ENCODE measurements at places on chromosomes 13 and 19.

- no peak for DNase-seq
Measured at GRCh38 chr13:96810104-96810503, 184.2 kb downstream of the OXGR1 start.

- no peak for DNase-seq
Measured at GRCh38 chr19:10126213-10126639, 6.5 kb upstream of the EIF3G start.

- no peak for DNase-seq
Measured at GRCh38 chr13:39875111-39875987, 219.9 kb downstream of the COG6 start.

DNA sequence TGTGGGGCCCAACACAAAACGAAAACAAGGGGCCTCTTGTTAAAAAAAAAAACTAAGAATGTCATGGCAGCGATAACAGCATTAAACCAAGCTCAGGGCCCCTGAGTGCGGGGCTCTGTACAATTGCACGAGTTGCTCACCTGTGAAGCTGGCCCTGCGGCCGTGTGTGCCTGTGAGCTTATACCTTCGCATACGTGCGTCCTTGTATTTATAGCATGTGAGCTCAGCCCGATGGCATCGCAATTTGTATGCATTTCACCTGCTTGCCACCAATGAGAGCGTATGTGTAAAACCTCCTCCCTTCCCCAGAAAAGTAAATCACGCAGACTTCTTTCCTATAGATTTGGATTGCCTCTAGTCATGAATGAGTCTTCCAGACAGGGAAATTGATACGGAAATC is 17.1 kb downstream of the HNRNPM start:
- no peak for DNase-seq

DNA sequence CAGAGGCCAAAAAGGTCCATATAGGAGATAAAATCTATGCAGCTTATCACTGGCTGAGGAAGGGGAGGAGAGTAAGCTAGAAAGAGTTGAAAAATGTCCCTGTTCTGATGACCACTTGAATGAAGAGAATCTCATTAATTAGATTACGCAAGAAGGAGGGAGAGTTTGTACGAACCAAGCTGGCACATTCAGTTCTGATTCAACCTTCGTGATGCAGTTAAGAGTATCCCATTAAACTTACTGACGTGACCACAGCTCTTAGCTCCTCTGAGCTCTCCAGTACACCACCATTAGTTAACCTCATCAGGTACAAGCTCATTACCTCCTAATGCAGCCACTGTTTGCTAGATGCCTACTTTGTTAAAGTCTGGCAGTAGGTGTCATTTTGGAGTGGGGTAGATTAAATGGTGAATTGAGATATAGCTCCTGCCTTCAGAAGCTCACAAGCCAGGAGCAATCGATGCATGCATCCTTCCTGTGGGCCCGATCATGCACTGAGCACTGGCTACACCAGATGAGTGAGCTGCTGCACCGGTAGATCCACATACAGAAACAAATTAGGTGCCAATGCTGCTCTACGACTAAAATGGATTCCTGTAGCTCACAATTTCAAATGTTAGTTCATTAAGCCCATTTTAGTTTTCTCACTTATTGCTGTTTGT is 458.3 kb downstream of the COG6 start:
- DNase-seq = no peak

- no peak for DNase-seq
Measured at GRCh38 chr19:44812142-44812718, 3.3 kb downstream of the BCAM start.

GRCh38 chr19:41311613-41312012 is 1.6 kb downstream of the CCDC97 start:
- no peak for DNase-seq

GRCh38 chr13:22629374-22629773 is 551.4 kb upstream of the SGCG start:
- DNase-seq = no peak

DNA sequence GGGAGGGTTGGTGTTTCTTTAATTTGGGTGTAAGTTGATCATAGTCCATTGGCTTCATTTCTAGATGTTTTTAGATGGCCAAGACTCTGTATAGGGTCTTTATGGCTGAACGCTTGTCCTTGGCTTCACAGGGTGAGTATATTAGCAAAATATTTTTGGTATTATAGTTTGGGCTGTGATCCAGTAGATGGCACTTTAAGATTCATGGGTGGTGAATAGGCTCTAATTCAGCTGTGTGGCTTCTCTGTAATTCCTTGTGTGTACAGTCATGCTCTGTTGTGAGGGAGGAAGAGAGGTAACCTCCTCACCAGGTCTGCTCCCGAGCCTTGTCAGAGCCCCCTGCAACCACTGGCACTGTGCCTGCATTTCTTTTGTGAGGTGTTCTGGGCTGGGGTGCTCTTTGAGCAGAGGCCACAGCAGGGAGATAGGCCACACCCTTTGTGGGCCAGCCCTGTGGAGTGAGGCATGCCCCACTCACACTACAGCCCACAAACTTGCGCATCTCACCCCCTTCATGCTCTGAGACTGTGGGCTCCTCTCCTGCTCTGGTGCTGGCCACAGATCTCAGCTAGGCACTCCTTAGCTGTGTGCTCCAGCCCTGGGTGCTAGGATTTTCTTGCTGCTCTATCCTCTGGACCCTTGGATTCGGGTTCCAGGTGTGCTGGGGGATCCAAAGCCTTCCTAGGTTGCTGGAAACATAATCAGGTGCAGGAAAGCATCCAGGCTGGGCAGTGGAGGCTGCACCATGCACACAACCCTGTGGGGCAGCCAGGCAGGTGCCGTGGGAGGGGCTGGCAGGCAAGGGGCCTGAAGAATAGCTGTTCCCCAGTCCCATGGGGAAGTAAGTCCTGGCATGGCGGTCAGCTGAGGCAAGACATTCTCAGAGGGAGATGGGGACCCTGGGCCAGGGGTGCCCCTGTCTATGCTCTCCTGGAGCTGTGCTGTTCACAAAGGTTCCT is 193.9 kb downstream of the GPC5 start:
- no peak for DNase-seq

- DNase-seq = no peak
Measured at GRCh38 chr13:37495046-37495445, 103.5 kb downstream of the POSTN start.

- no peak for DNase-seq
Measured at GRCh38 chr13:64553411-64554129, 2676.6 kb downstream of the PCDH9 start.

GRCh38 chr13:49669735-49670309 is 21.5 kb downstream of the EBPL start:
- DNase-seq = peak; percentile 22

- no peak for DNase-seq
Measured at GRCh38 chr13:91072486-91072885, 275.0 kb upstream of the MIR17HG start.

DNA sequence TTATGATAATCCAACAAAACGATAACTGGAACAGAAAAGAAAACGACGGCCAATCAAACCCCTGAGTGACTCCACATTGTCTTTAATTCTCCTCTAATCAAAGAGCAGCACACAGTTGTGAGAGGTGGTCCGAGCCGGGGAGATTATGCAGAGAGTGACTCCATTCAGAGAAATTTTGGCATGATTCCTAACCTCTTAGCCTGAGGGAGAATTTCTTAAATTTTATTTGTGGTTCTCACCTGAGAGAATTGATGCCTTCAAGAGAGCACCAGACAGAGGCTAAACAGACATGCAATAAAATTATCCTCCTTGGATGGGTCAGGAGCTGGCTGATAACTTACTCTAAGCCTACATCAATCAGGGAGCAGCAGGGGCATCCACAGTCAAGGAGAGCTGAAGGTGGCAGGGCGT is 310.0 kb upstream of the KLF12 start:
- no peak for DNase-seq

DNA sequence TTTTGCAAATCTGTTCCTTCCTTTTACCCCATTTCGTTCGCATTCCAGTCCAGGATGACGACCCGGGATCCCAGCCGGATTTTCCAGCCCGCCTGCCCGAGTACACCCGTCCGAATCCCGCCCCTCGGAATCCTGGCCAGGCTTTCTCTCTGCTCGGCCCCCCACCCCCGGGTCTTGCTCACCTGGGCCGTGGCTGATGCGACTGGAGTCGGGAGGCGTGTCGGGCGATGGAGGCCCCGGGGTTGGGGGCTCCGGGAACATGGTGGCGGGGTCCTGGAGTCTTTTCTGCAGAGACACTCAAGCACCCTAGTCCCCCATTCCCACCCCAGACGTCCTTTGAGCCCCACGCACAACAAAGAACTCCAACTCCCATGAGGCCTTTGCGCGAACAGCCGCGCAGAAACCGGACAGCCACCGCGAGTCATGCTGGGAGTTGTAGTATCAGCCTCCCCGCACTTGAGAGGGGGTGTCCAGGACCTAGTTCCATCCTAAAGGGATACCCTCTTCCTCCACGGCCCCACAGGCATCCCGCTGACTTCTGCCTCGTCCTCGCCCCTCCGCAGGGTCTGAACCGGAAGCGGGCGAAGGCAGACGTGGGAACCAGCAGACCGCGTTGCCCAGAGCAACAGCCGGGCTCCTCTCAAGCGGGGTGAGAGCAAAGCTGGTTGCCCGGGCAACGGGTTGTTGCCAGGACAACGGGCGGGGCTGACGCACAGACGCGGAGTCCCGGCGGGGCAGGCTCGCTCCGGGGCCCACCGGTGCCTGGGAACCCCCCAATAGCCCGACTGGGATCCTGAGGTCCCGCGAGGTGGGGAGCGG is 1.1 kb downstream of the SYT5 start:
- peak; percentile 95 for DNase-seq

DNA sequence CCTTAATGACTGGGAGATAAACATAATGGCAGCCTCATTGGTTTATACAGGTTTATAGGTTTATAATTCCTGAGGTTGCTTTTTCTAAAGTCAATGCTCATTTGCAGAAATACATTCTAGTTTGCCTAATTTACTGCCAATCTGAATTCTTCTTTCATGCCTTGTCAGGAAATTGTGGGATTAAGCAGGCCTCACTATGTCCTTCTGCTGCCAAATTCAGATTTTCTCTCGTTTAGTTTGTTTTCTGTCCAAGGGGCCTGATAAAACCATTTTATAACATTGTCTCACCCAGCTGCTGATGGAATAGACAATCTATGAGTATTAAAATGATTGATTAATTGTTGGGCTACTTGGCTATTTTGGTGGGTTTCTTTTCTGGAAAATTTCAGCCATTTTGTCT is 42.4 kb upstream of the OBI1 start:
- DNase-seq = no peak

- no peak for DNase-seq
Measured at GRCh38 chr13:100812982-100813584, 138.5 kb upstream of the TMTC4 start.

DNA sequence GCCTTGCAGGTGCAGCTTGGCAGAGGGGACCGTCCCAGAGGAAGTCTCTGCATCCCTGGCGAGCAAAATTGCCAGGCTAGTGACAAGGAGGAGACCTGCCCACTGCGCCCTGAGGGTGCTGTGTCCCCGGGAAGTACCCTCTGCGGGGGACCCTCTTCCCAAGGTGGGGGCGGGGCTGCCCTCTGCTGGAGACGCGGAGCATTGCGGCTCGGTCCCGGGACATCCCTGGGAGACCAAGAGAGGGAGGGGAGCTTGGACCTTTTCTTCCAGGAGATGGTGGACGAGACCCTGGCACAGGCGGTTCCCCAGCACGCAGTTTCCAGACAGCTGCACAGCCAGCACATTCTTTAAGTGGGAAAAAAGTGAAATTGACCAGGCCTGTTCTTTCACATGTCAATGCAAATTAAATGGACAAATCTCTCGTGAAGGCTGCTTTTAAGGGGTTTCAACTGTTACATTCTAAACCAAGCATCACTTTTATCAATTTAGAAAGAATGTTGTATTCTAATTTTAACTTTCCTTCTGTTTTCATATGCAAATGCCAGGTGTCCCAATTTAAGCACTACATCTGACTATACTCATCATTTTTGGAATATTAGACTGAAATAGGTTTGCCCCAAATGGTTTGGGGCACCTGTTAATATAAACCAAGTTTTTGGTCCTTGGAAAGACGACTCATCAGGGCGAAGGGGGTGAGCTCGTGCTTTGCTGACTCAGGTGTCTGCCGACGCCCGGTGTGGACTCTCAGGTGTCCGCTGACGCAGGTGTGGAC is 60.7 kb downstream of the MCF2L start:
- DNase-seq = peak; percentile 39

DNA sequence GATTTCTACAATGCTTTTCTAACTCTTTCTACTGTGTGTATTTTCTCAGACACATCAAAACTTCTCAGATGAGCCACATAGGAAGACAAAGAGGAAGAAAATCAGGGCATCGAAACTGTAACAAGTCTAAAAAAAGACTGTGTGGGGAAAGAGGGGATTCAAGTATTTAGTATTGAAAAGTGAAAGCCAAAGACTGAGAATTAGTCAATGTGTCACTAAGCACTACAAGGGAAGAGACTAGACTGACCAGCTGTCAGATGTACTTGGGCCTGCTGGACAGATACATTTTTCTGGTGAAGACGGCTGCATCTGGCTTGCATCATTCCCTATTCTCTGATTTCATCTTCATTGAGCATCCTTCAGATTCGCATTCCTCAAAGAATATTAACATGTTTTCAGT is 25.4 kb downstream of the COMMD6 start:
- DNase-seq = no peak

GRCh38 chr13:97108530-97108900 is 113.6 kb upstream of the MBNL2 start:
- DNase-seq = no peak

GRCh38 chr19:5340637-5341447 is at the start of gene PTPRS:
TSS of gene PTPRS (minus strand) at chr19:5340812. CDS start at chr19:5286140, 54,672 bp downstream.
- peak; percentile 54 for DNase-seq

- no peak for DNase-seq
Measured at GRCh38 chr19:51195316-51195586, 29.6 kb upstream of the CD33 start.

DNA sequence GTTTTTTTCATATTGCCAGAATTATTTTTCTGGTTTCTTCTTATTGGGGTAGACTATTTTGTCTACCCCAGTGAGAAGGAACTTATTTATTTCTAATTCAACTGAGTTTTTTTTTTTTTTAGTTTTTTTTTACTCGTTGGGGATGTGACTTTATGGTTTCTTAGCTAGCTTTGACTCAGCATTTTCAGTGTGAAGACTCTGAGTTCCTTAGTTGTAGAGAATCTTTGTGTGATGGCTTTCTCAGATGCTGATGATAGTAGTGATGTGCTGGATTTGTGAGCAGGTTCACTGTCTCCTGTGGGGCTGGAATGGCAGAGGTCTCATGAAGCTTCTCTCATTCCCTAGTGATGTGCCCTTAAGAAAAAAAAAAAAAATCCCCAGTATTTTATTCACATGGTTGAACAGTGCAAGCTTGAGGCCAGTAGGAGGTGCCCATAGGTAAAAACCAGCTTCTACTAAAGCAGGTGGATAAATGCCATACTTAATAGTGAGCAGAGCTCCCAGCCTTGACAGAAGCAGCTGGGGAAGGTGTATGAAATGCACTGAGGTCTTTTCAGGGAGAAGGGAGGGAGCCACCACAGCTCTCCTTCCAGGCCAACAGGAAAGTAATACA is 106.2 kb upstream of the KLF5 start:
- DNase-seq = no peak

All from CD4-positive, alpha-beta T cell treated with Interleukin-17A for 1 hour (primary cell).